Tibial nerve (tissue), 4 donors: ENCODE measurements at places on chromosomes 5 and 9.
A peak's percentile ranks its signal among the peaks of the same experiment; 100 is the strongest.

- peaks cover 56% of the 10 kb centered on the region for H3K4me1 ChIP-seq
- no peaks in the 10 kb centered on the region for H3K36me3 ChIP-seq
- H3K4me3 ChIP-seq = peak overlapping the region; percentile 82
- no peaks in the 10 kb centered on the region for H3K27me3 ChIP-seq
- H3K27ac ChIP-seq = peak overlapping the region; percentile 92
Measured at GRCh38 chr5:14145435-14146334, 2.5 kb downstream of the TRIO start.

DNA sequence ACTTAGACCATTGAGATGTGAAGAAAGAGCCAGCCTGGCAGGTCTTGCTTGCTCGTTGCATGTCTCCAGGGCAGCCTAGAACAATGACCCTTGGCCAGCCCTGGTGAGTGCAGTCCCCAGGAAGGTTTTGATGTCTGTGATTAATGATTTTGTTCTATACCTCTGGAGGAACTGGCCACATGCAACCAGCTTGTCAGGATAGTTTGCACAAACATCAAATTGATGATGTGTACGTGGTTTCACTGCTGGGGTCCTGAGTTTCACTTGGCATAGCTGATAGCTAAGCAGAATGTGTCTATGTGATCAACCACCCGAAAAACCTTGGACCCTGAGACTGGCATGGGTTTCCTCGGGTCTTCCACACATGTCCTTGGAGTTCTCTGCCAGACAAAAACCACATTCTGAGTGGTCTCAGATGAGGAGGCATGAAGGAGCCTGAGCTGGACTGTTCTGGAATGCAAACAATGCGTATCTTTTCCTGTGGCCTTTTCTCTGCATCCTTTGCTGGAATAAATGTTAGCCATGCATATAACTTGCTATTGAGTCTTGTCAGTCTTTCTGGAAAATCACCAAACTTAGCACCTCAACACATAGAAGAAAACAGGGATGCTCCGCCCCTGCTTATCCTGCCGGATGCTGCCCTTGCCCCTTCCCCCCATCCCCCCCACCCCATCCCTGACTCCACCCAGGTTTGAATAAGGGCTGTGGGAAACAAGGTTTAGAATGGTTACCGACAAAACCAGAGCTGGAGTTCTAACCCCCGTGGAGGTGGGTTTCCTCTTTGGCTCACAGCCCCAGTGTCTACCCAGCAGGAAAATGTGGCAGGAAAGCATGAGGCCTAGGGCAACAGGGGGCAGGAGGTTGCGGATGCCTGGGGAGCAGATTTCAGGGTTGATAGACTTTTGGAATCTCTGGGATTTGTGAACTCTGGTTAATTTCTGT lies 50.1 kb upstream of the ANKRD33B start:
- no peaks in the 10 kb centered on the region for H3K4me1 ChIP-seq
- no peaks in the 10 kb centered on the region for H3K27me3 ChIP-seq
- DNase-seq = no peak
- H3K27ac ChIP-seq = no peak overlapping the region
- H3K4me3 ChIP-seq = no peak overlapping the region
- H3K36me3 ChIP-seq = no peaks in the 10 kb centered on the region

GRCh38 chr5:167578977-167579692 lies 712.3 kb upstream of the WWC1 start:
- peaks cover 1% of the 10 kb centered on the region for H3K4me1 ChIP-seq
- H3K4me3 ChIP-seq = no peak overlapping the region
- no peak for DNase-seq
- no peaks in the 10 kb centered on the region for H3K36me3 ChIP-seq
- peaks cover 30% of the 10 kb centered on the region for H3K27me3 ChIP-seq

DNA sequence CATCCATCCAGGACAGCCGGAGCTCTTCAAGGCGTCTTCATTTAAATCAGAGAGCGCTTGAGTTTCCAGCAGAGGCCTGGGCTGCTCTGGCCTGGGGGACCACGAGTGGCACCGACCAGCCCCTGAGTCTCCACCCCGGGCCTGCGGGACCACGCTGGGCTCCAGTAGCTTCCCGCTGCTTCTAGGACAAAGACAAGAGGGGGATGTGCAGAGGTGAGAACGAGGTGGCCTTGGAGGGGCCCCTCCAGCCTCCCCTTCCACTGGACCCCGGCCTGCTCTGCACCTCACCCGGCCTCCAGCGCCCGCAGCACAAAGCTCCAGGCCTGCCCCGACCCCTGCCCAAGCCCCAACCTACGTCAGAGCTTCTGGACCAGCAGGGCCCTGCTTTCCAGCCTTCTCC lies 81.6 kb downstream of the IRX2 start:
- no peaks in the 10 kb centered on the region for H3K27me3 ChIP-seq
- no peak overlapping the region for H3K27ac ChIP-seq
- no peaks in the 10 kb centered on the region for H3K36me3 ChIP-seq

DNA sequence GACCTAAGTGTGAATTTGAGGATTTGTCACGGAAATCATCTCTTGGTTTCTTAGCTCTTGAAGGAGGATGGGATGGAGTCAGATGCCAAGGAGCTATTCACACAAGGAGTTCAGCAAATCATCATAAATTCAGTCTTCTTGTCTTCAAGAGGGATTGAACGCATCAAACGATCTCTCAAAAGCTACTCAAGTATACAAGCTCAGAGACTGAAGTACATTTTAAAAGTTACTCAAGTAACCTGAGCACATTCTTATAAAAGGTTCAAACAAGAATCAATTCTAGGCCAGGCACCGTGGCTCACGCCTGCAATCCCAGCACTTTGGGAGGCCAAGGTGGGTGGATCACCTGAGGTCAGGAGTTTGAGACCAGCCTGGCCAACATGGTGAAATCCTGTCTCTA lies 21.1 kb upstream of the GOLPH3 start:
- no peak for DNase-seq
- no peak overlapping the region for H3K27ac ChIP-seq
- no peaks in the 10 kb centered on the region for H3K27me3 ChIP-seq

DNA sequence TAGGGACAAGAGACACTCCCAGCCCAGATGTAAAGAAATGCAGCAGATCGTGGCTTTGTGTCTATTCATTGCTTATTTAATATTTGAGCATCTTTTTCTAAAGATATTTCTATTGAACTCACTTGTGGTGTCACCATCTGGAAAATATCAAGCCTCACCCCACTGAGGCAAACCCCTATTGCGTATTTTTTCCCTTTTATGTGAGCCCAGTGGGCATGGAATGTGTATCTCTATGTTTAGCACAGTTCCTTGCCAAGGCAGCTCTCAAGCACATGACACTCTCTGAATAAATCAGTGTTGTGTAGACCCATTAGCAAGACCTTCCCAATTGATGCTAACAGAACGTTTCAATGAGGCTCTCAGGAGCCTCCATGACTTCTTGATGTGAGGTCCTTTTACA lies 81.6 kb downstream of the TMEM174 start:
- no peaks in the 10 kb centered on the region for H3K27me3 ChIP-seq
- no peaks in the 10 kb centered on the region for H3K4me1 ChIP-seq
- no peak overlapping the region for H3K27ac ChIP-seq
- H3K4me3 ChIP-seq = no peak overlapping the region

DNA sequence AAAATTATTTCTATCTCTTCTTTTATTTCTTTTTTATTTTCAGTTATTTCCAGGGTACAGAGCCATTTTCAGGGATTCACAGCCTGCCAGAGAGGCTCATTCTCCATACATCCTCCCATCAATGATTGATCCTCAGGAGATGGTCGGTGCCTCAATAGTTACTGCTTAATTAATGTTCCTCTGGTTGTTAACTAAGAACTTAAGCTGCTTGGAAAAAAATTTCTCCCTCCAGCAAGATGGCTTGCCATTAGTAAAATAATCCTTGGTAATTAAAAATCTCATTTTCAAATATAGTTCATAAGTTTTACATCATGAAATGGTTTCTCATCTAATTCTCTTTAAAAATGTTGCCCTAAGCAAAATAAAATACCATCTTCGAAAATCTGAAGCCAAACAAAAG lies 20.0 kb downstream of the MARCHF11 start:
- DNase-seq = no peak
- no peaks in the 10 kb centered on the region for H3K36me3 ChIP-seq
- no peaks in the 10 kb centered on the region for H3K27me3 ChIP-seq
- H3K27ac ChIP-seq = no peak overlapping the region

DNA sequence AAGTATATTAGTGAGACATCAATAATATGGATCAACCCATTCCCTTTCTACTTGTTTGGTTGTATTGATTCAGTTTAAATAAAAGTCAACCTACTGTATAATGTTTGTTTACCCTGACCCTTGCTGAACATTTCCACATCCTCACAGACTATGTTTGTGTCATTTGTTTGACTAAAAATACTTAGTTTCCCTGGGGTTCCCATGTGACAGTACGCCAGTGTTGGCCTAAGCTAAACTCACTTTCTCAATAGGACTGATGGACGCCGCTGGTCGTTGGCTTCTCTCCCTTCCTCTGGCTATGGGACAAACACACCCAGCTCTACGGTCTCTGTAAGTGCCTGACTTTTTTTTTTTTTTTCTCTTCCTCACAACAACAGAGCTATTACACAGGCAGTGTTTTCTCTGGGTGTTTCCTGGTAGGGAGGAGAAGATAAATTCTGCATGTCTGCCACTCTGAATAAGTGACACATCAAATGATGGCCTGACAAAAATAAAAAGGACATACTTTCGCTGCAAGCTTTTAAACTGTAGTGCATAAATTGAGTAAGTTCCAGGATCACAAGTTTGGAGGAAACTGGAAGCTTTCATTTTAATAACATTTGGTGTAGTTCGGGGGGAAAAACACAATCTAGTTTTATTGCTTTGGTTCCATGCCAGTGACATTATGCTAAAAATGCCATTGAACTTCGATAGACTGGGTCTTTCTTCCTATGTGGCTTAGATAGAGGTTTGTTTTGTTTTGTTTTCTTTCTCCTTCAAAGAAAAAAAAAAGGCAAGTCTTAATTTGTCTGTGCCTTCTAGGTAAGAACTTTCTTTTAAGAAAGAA lies 101.0 kb downstream of the CD180 start:
- H3K27me3 ChIP-seq = no peaks in the 10 kb centered on the region
- peak; percentile 54 for DNase-seq
- H3K36me3 ChIP-seq = no peaks in the 10 kb centered on the region
- peaks cover 36% of the 10 kb centered on the region for H3K4me1 ChIP-seq
- peak overlapping the region; percentile 9 for H3K4me3 ChIP-seq

- H3K4me3 ChIP-seq = no peak overlapping the region
- no peak for DNase-seq
- H3K27ac ChIP-seq = no peak overlapping the region
- H3K4me1 ChIP-seq = no peaks in the 10 kb centered on the region
- H3K36me3 ChIP-seq = no peaks in the 10 kb centered on the region
Measured at GRCh38 chr9:98637381-98637780, 71.4 kb downstream of the GABBR2 start.

- no peak for DNase-seq
- no peaks in the 10 kb centered on the region for H3K27me3 ChIP-seq
- no peaks in the 10 kb centered on the region for H3K36me3 ChIP-seq
- H3K4me3 ChIP-seq = no peak overlapping the region
- H3K4me1 ChIP-seq = no peaks in the 10 kb centered on the region
Measured at GRCh38 chr5:103744159-103744558, 181.6 kb upstream of the NUDT12 start.

DNA sequence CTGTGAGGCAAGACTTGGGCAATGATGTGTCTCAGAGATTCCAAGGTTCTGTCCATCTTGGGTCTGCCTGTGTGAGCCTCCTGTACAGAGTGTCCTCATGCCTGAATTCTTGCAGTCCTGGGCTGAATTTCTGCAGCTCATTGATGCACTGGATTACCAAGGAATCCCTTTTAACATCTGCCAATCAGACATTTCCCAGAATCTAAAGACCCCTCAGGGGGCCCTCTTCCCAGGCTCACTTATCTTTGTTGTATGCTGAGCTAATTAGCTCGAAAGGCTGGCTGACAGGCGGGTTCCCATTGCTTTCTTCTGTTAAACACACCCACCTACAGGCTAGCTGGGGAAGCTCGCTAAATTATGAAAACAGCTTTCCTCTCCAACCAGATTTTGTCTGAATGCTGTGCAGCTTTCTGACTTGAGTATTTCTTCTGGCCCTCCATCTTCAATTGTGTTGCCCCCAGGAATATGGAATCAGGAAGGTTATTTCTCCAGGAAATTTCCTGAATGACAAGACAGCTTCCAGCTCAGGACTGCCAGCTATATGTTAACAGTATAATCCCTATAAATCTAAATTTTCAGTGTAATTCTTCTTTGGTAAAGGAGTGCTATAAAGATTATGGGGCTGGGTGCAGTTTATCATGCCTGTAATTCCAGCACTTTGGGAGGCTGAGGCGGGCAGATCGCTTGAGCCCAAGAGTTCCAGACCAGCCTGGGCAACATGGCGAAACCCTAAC lies at the start of gene LIX1:
TSS of gene LIX1 (minus strand) at position 91 of the 734 bp plus-strand sequence. CDS start at position 56, 35 bp downstream.
- peaks cover 9% of the 10 kb centered on the region for H3K4me1 ChIP-seq
- H3K4me3 ChIP-seq = no peak within 1 kb of the TSS
- H3K27ac ChIP-seq = no peak within 1 kb of the TSS
- no peaks in the 10 kb centered on the region for H3K36me3 ChIP-seq
- no peaks in the 10 kb centered on the region for H3K27me3 ChIP-seq

DNA sequence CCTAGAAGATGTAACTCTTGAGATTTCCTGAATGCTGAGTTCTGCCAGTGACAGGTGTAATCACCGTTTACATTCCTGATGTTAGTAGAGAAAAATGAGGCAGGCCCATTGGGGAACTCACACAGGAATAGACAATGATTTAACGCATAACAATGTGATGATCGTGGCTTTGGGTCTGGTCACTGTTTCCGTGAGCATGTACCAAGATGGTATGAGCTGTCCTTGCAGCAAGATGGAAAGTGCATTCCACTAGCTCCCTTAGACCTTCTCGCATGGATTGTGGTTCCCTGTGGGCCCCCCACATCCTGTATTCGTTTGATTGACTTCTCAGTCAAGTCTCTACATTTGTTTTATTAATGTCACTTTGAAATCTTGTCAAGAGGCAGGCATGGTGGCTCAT lies 124.0 kb upstream of the DAP start:
- H3K27me3 ChIP-seq = no peaks in the 10 kb centered on the region
- no peak overlapping the region for H3K4me3 ChIP-seq
- no peaks in the 10 kb centered on the region for H3K36me3 ChIP-seq
- DNase-seq = no peak

- H3K27ac ChIP-seq = no peak overlapping the region
- peaks cover 9% of the 10 kb centered on the region for H3K4me1 ChIP-seq
- no peaks in the 10 kb centered on the region for H3K27me3 ChIP-seq
Measured at GRCh38 chr9:16613051-16613450, 257.4 kb downstream of the BNC2 start.

- H3K36me3 ChIP-seq = no peaks in the 10 kb centered on the region
- no peaks in the 10 kb centered on the region for H3K27me3 ChIP-seq
- H3K4me1 ChIP-seq = peaks cover 86% of the 10 kb centered on the region
- no peak overlapping the region for H3K4me3 ChIP-seq
- DNase-seq = no peak
Measured at GRCh38 chr5:67291066-67291465, 94.5 kb upstream of the CD180 start.

GRCh38 chr9:100216178-100216787 lies 117.2 kb downstream of the INVS start:
- no peaks in the 10 kb centered on the region for H3K4me1 ChIP-seq
- H3K4me3 ChIP-seq = no peak overlapping the region
- H3K27me3 ChIP-seq = no peaks in the 10 kb centered on the region
- no peak overlapping the region for H3K27ac ChIP-seq

DNA sequence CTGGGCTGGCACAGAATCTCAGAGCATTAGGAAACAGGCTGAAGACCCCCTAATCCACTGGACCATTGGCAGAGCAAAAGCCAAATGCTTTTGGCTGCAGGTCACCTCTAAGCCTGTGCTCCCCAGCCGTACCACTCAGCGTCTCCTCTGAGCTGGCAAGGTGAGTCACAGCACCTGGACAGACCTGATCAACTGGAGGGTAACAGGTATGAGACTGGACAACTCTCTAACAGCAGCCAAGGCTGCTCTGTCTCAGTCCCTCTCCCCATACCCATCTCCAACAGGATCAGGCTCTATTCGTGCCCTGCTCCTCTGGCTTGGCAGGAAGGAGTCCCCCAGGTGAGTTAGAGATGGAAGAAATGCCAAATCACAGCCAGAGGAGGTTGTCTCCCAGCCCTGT lies 4.7 kb downstream of the GOLGA2 start:
- no peak overlapping the region for H3K27ac ChIP-seq
- no peak overlapping the region for H3K4me3 ChIP-seq
- H3K27me3 ChIP-seq = no peaks in the 10 kb centered on the region
- no peaks in the 10 kb centered on the region for H3K36me3 ChIP-seq
- no peaks in the 10 kb centered on the region for H3K4me1 ChIP-seq
